ENCODE measurements at places on chromosomes 2 and 18.

- no peak for DNase-seq
Observed at GRCh38 chr2:211103989-211104388, 547.6 kb downstream of the CPS1 start.

- DNase-seq = no peak
Observed at GRCh38 chr18:13610555-13611141, 115.7 kb downstream of the FAM210A start.

DNA sequence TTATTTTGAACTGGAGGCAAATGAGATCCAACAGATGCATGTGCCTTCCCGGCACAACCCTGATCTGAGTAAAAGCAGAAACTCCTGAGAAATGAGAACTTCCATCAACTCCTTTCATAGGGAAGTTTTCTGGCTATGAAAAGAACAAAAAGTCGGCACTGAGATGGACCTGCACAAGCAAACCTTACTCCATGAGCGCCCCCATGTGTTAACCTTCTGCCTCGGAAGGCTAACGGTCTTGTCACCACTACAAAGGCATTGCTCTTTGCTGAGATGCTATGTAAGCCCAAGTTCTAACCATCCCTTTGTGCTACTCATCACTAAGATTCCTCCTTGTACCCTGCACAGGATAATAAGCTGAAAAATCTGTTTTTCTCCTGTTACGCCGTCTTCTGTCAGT is 57.3 kb upstream of the SULT1C3 start:
- DNase-seq = no peak

DNA sequence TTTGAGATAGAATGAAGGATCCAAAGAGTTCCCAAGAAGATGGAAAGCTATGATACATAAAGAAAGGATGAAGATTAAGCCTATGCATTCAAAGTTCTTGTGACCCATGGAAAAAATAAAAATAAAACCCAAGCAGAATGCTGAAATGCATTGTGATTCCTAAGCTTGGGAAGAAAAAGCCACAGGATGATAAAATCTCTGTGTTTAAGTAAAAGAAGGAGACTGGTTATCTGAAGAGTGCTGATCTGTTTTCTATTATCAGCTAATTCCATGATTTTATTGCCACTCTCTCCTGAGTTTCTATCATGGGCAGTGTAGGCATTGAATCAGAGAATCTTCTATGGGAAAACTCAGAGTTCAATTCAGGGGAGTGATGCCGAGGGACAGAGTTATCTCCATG is 103.1 kb upstream of the LTBP1 start:
- DNase-seq = no peak
